ENCODE measurements at places on chromosomes 5 and 9. TPM values are rescaled to one million over a fixed set of nuclear protein-coding genes. Genes with fewer than 3 reads are reported as not detected.
A peak's percentile ranks its signal among the peaks of the same experiment; 100 is the strongest.

- H3K27ac ChIP-seq = no peak overlapping the region
- H3K4me1 ChIP-seq = no peaks in the 10 kb centered on the region
- H3K27me3 ChIP-seq = no peaks in the 10 kb centered on the region
- no peaks in the 10 kb centered on the region for H3K36me3 ChIP-seq
- DNase-seq = no peak
- no peak overlapping the region for H3K4me3 ChIP-seq
These were observed 441.6 kb upstream of the BRINP1 start for GRCh38 chr9:119810645-119811429.

DNA sequence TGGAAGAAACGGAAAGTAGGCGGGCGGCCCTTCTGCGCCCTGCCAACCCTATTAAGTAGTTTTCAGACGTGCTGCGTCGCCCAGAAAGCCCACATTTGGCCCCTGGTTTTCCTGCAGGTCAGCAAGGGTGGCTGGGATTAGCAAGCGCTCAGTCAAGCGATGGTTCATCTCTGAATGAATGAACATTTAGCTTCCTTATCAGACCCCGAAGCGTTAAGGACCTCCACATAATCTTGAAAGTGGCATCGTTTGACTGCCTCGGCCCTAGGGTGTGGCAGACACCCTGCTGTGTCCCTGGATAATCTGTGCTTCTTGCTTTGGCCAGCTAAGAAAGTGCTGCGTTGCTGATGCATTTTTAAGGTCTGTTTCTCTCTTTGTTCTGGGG lies 684 bp downstream of the TOR1B start:
- no peak for DNase-seq
- H3K4me1 ChIP-seq = peaks cover 35% of the 10 kb centered on the region
- no peaks in the 10 kb centered on the region for H3K27me3 ChIP-seq
- H3K36me3 ChIP-seq = peaks cover 31% of the 10 kb centered on the region

Gene CCDC192
- not detected for total RNA-seq

DNA sequence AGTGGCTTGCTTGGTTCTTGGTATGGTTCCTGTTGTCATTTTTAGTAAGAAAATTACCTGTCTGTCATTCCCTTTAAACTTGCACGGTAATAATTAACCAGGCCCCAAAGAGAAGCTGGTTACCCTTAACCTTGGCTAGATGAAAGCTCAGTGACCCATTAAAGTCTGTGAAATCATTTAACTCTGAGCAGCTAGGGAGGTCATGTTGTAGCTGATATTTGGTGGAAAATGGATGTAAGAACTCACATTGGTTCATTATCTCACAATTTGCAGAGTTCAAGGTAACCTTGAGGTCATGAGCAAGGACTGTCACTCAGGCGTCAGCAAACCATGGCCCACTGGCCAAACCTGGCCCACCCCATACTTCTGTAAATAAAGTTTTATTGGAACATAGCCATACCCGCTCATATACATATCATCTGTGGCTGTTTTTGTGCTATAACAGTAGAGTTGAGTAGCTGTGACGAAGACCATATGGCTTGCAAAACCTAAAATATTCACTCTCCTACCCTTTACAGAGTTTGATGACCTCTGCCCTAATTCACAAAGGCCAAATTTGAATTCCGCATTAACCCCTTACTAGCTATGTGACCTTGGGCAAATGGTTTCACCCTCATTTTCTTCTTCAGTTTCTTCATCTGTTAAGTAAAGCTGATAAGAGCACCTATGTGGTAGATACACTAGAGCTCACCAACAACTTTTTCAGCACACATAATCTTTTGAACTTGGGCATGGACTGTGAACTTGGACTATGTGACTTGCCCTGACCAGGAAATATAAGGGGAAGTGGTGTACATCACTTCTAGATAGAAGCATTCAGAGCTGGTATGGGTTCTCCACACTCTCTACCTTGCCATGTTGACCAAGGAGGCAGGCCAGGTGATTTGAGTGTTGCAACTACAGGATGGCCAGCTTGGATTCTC lies 61.5 kb upstream of the CPEB4 start:
- H3K4me1 ChIP-seq = peaks cover 7% of the 10 kb centered on the region
- no peaks in the 10 kb centered on the region for H3K27me3 ChIP-seq
- H3K27ac ChIP-seq = no peak overlapping the region
- no peak overlapping the region for H3K4me3 ChIP-seq

Gene PCDHA2
- total RNA-seq = not detected

- H3K27me3 ChIP-seq = no peaks in the 10 kb centered on the region
- DNase-seq = peak; percentile 62
- no peak overlapping the region for H3K4me3 ChIP-seq
- peaks cover 10% of the 10 kb centered on the region for H3K36me3 ChIP-seq
These were observed 106.5 kb upstream of the LRRTM2 start for GRCh38 chr5:138981586-138981985.

Gene TRPM6
- total RNA-seq = not detected

GRCh38 chr5:2291146-2291840 lies 408.6 kb upstream of the IRX4 start:
- no peaks in the 10 kb centered on the region for H3K27me3 ChIP-seq
- H3K36me3 ChIP-seq = no peaks in the 10 kb centered on the region
- no peak overlapping the region for H3K27ac ChIP-seq
- DNase-seq = no peak
- no peak overlapping the region for H3K4me3 ChIP-seq

DNA sequence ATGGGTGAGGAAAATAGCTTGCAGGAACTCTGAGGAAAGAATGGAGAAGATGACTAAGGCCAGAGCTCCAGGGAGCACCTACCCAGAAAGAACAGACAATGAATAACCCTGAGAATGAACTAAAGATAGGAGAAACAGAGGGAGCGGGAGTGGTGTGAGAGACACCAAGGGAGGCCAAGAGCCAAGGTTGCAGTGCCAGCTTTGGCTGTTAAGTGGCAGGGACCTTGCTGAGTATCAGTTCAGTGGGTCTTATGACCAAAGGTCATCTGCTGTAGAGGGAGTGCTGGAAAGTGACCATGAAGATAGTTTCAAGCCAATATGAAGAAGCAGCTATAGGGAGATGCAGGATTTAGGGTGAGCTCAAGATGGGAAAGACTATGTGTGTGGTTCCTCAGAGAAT lies 16.7 kb downstream of the P4HA2 start:
- no peak overlapping the region for H3K27ac ChIP-seq
- H3K27me3 ChIP-seq = no peaks in the 10 kb centered on the region
- H3K36me3 ChIP-seq = peaks cover 8% of the 10 kb centered on the region

- DNase-seq = no peak
- H3K4me3 ChIP-seq = no peak overlapping the region
These were observed 37.2 kb downstream of the MRPS27 start for GRCh38 chr5:72282878-72283277.

DNA sequence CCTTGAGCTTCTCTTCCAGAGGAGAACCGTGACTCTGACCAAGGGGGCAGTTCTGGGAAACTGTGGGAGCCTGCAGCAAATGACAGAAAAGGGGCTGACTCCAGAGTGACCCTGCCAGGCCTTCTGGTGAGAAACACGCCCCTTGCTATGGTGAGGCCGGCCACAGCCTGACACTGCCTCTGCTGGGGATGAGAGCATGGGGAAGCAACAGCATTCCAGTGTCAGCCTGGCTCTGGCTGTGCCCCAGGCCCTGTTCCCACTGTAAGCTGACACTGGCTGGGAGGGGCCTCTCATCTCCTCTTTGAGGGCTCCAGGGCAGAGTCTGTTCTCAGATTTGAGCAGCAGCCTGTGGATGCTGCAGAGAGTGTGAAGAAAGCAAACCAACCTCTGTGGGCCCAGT lies 180.0 kb upstream of the IL12B start:
- H3K4me3 ChIP-seq = no peak overlapping the region
- no peaks in the 10 kb centered on the region for H3K4me1 ChIP-seq
- H3K27ac ChIP-seq = no peak overlapping the region
- peaks cover 15% of the 10 kb centered on the region for H3K27me3 ChIP-seq

DNA sequence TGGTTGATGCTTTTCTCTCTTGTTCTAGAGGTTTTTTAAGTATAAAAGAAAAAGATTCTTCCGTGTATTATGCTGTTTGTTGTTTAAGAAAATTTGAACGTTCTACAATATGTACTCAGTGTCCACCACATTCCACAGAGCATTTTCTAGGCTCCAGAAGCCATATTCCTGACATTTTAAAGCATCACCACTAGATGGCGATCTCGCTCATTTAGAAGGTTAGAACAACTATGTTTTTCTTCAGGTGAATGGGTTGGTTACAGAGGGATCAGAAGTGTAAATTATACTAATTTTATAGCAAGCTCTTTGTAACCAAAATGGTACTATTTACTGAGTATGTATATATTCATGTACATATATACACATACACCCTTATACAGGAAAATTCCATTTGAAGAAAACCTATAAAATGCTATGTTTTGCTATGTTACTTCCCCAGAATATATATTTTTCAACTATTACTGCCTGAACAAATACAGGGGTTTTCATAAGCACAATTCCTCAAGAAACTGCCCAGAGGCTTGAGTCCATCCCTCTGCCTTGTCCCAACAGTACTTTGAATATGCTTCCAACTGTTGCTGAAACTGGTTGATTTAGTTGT lies 284.3 kb downstream of the CCDC171 start:
- no peaks in the 10 kb centered on the region for H3K27me3 ChIP-seq
- DNase-seq = peak; percentile 26
- no peaks in the 10 kb centered on the region for H3K4me1 ChIP-seq
- H3K4me3 ChIP-seq = no peak overlapping the region
- no peak overlapping the region for H3K27ac ChIP-seq

DNA sequence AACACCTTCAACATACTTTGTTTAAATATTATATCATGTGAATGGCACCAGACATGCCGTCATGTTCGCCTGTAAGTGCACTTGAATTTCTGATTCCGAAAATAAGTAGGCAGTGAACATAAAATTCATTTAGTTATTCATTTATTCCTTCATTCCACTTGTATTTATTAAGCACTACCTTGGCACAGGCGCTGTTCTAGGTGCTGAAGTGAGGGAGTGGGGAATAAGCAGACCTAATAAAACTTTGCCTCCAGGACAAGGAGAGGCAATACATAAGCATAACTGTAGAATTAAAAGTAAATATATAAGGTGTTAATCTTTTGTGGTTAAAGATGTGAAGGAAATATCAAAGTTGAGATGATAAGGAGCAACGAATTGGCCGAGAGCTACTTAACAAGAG lies 297.4 kb downstream of the TENT4A start:
- DNase-seq = no peak
- no peaks in the 10 kb centered on the region for H3K36me3 ChIP-seq
- H3K27me3 ChIP-seq = no peaks in the 10 kb centered on the region
- H3K4me1 ChIP-seq = no peaks in the 10 kb centered on the region
- no peak overlapping the region for H3K27ac ChIP-seq

Gene FAM163B
- not detected for total RNA-seq

- H3K4me3 ChIP-seq = no peak overlapping the region
- DNase-seq = no peak
- no peak overlapping the region for H3K27ac ChIP-seq
- H3K36me3 ChIP-seq = peaks cover 19% of the 10 kb centered on the region
- H3K27me3 ChIP-seq = no peaks in the 10 kb centered on the region
- H3K4me1 ChIP-seq = peaks cover 6% of the 10 kb centered on the region
These were observed 50.8 kb downstream of the HMGCR start for GRCh38 chr5:75387806-75388205.

GRCh38 chr5:1554410-1554967 lies 30.7 kb upstream of the LPCAT1 start:
- no peak overlapping the region for H3K4me3 ChIP-seq
- no peak for DNase-seq
- no peaks in the 10 kb centered on the region for H3K36me3 ChIP-seq

Gene IL3
- total RNA-seq = not detected

GRCh38 chr9:99433555-99433954 lies 211.5 kb downstream of the SEC61B start:
- no peaks in the 10 kb centered on the region for H3K27me3 ChIP-seq
- H3K4me1 ChIP-seq = peaks cover 21% of the 10 kb centered on the region
- no peak overlapping the region for H3K4me3 ChIP-seq
- peak overlapping the region; percentile 80 for H3K27ac ChIP-seq

Gene GBA2
- total RNA-seq = 56.4 TPM

Gene CLTB
- 67.7 TPM for total RNA-seq

- H3K4me1 ChIP-seq = no peaks in the 10 kb centered on the region
- H3K27me3 ChIP-seq = peaks cover 23% of the 10 kb centered on the region
- no peaks in the 10 kb centered on the region for H3K36me3 ChIP-seq
- no peak overlapping the region for H3K27ac ChIP-seq
- DNase-seq = no peak
- H3K4me3 ChIP-seq = no peak overlapping the region
These were observed 254.8 kb upstream of the PPP1R2B start for GRCh38 chr5:156595132-156595787.

GRCh38 chr5:132296412-132297016 lies 2.3 kb downstream of the SLC22A4 start:
- no peak overlapping the region for H3K27ac ChIP-seq
- no peak overlapping the region for H3K4me3 ChIP-seq
- no peak for DNase-seq
- H3K4me1 ChIP-seq = peaks cover 23% of the 10 kb centered on the region
- no peaks in the 10 kb centered on the region for H3K36me3 ChIP-seq

Gene MED22
- 29.6 TPM for total RNA-seq

DNA sequence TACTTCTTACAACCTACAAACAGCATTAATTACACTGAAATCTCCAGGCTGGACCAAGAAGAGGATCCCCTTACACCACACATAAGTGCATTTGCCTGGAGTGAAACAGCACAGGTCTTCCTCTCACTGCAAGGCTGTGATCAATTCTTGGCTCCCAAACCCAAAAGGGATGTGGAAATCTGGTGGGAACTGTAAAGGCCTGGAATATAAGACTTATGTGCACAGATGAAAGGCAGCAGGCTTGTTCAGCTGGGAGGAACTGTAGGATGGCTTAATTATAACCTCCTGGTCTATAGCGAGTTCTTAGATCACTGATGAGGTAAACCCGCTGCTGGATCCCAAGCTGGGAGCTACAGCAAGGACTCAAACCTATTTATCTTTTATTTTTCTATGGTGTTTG lies 182.9 kb upstream of the TNC start:
- no peak overlapping the region for H3K27ac ChIP-seq
- H3K4me1 ChIP-seq = no peaks in the 10 kb centered on the region
- peaks cover 3% of the 10 kb centered on the region for H3K27me3 ChIP-seq
- no peaks in the 10 kb centered on the region for H3K36me3 ChIP-seq

DNA sequence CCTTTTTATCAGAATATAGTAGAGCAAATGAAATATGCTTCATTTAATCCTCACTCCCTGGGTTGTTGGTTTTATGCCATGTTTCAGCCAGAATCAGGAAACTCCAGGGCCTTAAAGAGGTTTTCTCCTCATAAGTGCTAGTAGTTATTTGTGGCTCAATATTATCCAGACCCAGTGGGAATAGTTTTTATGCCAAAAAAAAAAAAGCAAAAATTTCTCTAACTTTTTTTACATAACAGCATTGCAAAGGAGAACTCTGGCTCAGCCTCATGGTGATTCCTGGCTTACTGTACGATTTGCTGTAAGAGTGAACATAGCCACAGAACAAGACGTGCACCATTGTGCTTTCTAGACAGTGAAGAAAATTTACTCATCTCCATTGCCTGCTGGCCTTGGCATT lies 232.5 kb downstream of the PJA2 start:
- H3K27me3 ChIP-seq = no peaks in the 10 kb centered on the region
- no peak overlapping the region for H3K27ac ChIP-seq
- DNase-seq = no peak
- H3K4me3 ChIP-seq = no peak overlapping the region
- H3K36me3 ChIP-seq = no peaks in the 10 kb centered on the region

Gene CTNNAL1
- total RNA-seq = 21.4 TPM
